Activated CD8-positive, alpha-beta T cell treated with anti-CD3 and anti-CD28 coated beads, Interleukin-2, amount 10 ng/mL, durations not matched to agents 7 days and 5 days (primary cell): ENCODE measurements at places on chromosomes 11 and 22. TPM values are rescaled to one million over a fixed set of nuclear protein-coding genes. Genes with fewer than 3 reads are reported as not detected.

The ASRGL1 gene
- 12.4 TPM for total RNA-seq

The CELSR1 gene
- total RNA-seq: 0.08 TPM

The SPI1 gene
- total RNA-seq: not detected

The SAA2 gene
- not detected for total RNA-seq

The ROBO4 gene
- 0.05 TPM for total RNA-seq

The SSTR3 gene
- total RNA-seq: 3.5 TPM

The CHRNA10 gene
- 3.0 TPM for total RNA-seq

The RHOD gene
- not detected for total RNA-seq

The GAL3ST1 gene
- not detected for total RNA-seq

The CPT1A gene
- total RNA-seq: 69.1 TPM

The NNMT gene
- not detected for total RNA-seq

The CHST1 gene
- not detected for total RNA-seq
